ENCODE measurements at places on chromosomes 7 and 10. TPM values are rescaled to one million over a fixed set of nuclear protein-coding genes. Genes with fewer than 3 reads are reported as not detected.

- DNase-seq: peak; percentile 2
- H3K27ac ChIP-seq: no peak overlapping the region
- no peak overlapping the region for H3K4me3 ChIP-seq
These were observed 71.3 kb downstream of the CAMK1D start for GRCh38 chr10:12420530-12421120.

- no peaks in the 10 kb centered on the region for H3K27me3 ChIP-seq
- no peak overlapping the region for H3K27ac ChIP-seq
- DNase-seq: no peak
- H3K36me3 ChIP-seq: no peaks in the 10 kb centered on the region
- no peaks in the 10 kb centered on the region for H3K4me1 ChIP-seq
- no peak overlapping the region for H3K4me3 ChIP-seq
These were observed 22.1 kb upstream of the FBXW4 start for GRCh38 chr10:101716891-101717659.

DNA sequence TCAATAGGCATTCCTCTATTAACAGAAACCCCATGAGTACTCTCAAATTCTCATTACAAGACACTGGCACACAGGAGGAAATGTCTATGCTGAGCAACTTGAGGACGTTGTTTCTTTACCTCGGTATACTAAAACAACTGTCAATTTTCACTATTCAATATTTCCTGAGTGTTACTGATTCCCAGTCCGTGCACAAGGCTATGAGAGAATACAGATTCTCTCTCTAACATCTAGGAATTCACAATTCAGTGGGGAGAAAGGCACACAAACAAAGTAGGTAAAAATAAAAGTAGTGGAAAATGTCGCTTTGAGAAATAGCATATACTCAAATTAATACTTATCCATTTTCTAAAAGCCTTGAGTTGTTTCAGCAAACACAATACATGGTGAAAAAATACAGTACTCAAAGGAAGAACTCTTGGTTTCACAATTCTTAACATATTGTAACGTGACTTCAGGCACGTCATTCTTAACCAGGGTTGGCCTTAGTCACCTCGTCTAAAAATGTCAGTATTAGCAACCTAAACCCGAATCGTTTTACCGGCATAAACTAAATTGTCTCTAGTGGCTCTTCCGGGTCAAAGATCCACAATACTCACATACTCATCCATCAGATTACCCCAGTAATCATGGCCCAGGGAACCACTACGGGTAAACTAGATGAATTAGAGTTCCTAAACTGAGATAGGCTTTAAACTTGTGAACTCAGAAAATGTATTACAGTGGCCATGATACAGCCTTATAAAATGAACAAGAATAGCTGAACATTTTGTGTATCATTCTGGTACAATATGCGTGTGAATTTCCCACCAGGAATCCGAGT is 1.5 kb downstream of the IPMK start:
- no peaks in the 10 kb centered on the region for H3K36me3 ChIP-seq
- no peak for DNase-seq
- no peak overlapping the region for H3K27ac ChIP-seq
- H3K4me1 ChIP-seq: no peaks in the 10 kb centered on the region
- peak overlapping the region; percentile 4 for H3K4me3 ChIP-seq

- no peaks in the 10 kb centered on the region for H3K36me3 ChIP-seq
- peak; percentile 48 for DNase-seq
- peak overlapping the region; percentile 94 for H3K27ac ChIP-seq
These were observed 134.9 kb downstream of the ARID5B start for GRCh38 chr10:62036186-62037081.

GRCh38 chr7:875476-876076 is 778 bp upstream of the GET4 start:
- no peaks in the 10 kb centered on the region for H3K36me3 ChIP-seq
- no peak overlapping the region for H3K4me3 ChIP-seq
- H3K27me3 ChIP-seq: no peaks in the 10 kb centered on the region
- H3K4me1 ChIP-seq: no peaks in the 10 kb centered on the region
- no peak overlapping the region for H3K27ac ChIP-seq

DNA sequence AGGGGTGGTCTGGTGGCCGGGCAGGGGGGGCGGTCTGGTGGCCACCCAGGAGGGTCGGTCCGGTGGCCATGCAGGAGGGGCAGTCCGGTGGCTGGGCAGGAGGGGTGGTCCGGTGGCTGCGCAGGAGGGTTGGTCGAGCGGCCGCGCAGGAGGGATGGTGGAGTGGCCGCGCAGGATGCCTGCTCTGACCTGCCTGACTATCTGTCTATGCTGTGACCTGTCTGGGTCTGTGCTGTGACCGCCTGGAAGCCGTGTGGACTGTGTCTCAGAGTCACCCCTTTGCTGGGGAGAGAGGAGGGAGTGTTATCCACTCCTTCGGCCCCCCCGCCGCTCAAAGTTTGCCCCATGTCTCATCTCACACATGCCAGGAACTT is 113.2 kb downstream of the ACTR3B start:
- H3K27ac ChIP-seq: no peak overlapping the region
- no peaks in the 10 kb centered on the region for H3K36me3 ChIP-seq
- H3K4me1 ChIP-seq: no peaks in the 10 kb centered on the region
- DNase-seq: no peak
- H3K27me3 ChIP-seq: no peaks in the 10 kb centered on the region
- H3K4me3 ChIP-seq: no peak overlapping the region

DNA sequence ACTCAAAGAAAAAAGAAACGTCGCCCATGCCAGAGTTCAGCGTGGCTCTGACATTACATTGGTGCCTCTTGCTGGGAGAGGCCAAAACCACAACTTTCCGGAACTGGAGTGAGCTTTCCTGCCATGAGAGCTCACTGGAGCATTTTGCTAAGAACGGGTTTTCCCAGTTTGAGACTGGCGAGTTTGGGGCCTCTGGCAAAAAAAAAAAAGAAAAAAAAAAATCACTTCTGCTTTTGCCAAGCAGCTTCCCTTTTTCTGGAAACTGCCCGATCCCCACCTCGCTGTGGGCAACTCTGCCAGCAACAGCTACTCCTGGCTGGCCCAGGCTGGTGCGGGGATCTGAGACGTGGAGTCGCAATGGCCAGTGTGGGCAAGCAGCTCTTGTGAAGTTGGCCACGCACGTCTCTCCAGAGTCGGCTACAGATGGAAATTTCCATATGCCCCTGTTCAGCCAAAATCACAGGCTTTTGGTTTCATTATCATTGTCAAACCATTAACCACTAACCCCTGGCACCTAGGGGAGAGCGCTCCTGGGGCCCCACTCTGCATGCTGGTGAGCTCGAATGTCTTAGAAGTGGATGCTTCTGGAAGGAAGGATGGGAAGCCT is 25.7 kb downstream of the PRKAG2 start:
- H3K4me3 ChIP-seq: no peak overlapping the region
- H3K36me3 ChIP-seq: no peaks in the 10 kb centered on the region
- H3K27me3 ChIP-seq: no peaks in the 10 kb centered on the region
- no peak overlapping the region for H3K27ac ChIP-seq

DNA sequence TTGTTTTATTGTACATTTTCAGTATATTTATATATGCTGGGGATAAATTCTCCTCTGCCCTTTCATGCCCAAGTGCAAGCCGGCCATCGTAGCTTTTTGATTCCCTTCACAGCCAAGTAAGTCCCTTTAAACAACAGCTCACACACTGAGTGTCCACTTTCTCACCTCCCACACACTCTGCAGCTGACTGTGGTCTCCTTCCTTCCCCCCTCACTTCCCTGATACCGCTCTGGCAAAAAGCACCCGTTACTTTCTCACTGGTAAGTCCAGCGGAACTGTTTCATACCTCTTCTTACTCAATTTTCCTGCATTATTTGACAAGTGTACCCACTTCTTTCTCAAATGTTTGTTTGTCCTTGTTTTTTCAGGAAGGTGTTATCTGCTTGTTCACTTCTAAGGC is 35.2 kb downstream of the MGAM start:
- DNase-seq: no peak
- H3K4me1 ChIP-seq: peaks cover 5% of the 10 kb centered on the region
- H3K27me3 ChIP-seq: no peaks in the 10 kb centered on the region
- H3K4me3 ChIP-seq: no peak overlapping the region
- no peaks in the 10 kb centered on the region for H3K36me3 ChIP-seq

DNA sequence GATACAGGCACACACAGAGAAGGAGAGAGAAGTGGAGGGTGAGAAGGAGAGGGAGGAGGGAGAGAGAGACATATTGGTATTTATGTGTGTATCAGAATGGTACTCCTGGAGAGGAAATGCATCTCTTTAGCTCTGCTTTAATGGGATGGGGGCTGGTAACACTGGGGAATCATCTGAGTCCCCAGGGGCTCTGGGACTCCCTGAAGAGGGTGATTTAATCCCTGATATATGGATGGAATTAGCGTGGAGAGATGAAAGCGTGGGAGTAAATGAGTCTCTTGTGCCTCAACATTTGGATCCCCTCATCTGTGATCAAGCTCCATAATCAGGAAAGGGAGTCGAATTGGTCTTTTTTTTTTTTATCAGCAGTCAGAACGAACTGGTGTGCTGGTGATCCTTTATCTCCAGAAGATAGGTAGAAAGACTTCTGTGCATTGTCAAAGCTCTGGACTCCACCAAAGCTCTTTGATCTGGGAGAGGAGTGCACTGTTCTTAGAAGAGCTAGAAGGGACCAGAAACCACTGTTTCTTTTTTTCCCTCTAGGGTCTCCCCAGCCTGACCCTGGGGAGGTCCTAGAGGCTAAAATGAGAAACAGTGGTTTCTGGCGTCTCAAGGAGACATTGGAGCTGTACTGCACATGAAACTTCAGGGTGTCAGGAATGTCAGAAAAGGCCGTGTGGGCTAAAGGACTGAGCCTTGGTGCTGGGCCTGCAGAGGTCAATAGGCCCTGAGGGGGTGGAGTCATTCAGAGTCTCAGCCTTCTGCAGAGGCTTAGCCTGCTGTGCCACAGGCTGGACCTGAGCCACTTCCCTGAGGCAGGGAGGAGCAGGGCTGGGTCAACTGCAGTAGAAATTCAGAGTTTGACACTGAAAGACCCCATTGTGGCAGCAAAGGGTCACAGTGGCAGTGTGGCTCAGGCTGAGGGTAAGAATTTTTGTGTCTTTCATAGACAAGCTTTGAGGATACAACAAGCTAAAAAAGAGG is 234.4 kb upstream of the SLC26A5 start:
- no peak overlapping the region for H3K4me3 ChIP-seq
- no peaks in the 10 kb centered on the region for H3K4me1 ChIP-seq
- H3K27me3 ChIP-seq: no peaks in the 10 kb centered on the region
- H3K36me3 ChIP-seq: no peaks in the 10 kb centered on the region
- H3K27ac ChIP-seq: no peak overlapping the region

DNA sequence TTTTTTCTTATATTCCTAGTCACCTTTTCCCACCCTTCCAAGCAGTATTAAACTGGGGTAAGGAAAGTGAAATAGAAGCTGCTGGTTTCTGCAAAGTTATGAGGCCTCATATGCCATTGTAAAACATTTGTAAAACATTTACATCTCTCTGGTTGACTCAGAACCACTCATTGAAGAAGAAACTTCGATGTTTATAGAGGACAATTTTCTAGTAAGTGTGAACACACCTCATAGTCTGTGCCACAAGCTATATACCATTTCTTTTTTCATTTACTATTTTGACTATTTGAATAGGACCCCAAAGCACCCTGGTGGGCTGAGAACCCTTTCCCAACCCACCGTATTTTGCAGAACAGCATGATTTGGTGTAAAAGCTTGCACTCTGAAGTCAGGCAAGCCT is 12.9 kb upstream of the ITGB1 start:
- DNase-seq: no peak
- no peaks in the 10 kb centered on the region for H3K36me3 ChIP-seq
- H3K27ac ChIP-seq: no peak overlapping the region
- no peaks in the 10 kb centered on the region for H3K4me1 ChIP-seq

GRCh38 chr7:98556288-98556687 is 60.8 kb upstream of the NPTX2 start:
- no peaks in the 10 kb centered on the region for H3K27me3 ChIP-seq
- H3K4me3 ChIP-seq: no peak overlapping the region
- DNase-seq: peak; percentile 28

- no peak overlapping the region for H3K4me3 ChIP-seq
- no peak overlapping the region for H3K27ac ChIP-seq
- no peaks in the 10 kb centered on the region for H3K4me1 ChIP-seq
These were observed 184.2 kb downstream of the GPAM start for GRCh38 chr10:111999205-111999914.

DNA sequence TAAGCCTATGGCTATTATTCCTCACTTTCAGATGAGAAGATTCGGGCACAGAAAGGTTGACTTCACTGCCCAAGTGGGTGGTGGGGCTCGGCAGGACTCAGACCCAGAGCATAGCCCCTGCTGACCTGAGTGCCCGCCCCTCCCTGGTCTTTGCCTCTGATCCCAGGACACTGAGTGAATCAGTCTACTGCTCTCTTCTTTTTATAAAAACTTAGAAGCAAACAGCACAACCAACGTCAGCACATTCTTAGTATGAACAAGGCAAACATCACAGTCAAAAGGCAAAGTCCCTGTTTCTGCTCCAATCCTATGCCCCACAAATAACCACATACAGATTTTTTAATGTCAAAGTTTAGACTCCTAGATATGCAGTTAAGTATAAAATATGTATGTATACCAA is 237.8 kb downstream of the ZMYND11 start:
- DNase-seq: no peak
- peak overlapping the region; percentile 80 for H3K27ac ChIP-seq
- no peak overlapping the region for H3K4me3 ChIP-seq
- no peaks in the 10 kb centered on the region for H3K36me3 ChIP-seq

FKBP6 gene
- not detected for total RNA-seq

C10orf62 gene
- total RNA-seq: 0.42 TPM

HMX3 gene
- not detected for total RNA-seq

FAM180A gene
- 61.8 TPM for total RNA-seq

TNRC18 gene
- 108 TPM for total RNA-seq

FAM107B gene
- total RNA-seq: 34.8 TPM

ABCB4 gene
- total RNA-seq: 7.4 TPM

GSTK1 gene
- total RNA-seq: 123 TPM
